Renal cortical epithelial cell (primary cell): ENCODE measurements at places on chromosomes 5 and 9. TPM values are rescaled to one million over a fixed set of nuclear protein-coding genes. Genes with fewer than 3 reads are reported as not detected.

Gene CNOT6
- total RNA-seq = 14.2 and 47.7 TPM in 2 replicates

Gene TSLP
- 0.25 and 0.52 TPM in 2 replicates for total RNA-seq

Gene IFNA13
- not detected in 2 replicates for total RNA-seq

Gene KIF24
- total RNA-seq = 1.9 and 3.5 TPM in 2 replicates

Gene HTR1A
- 0.35 TPM in 1 of 2 replicates, not detected in the other for total RNA-seq

Gene GARIN3
- not detected in 2 replicates for total RNA-seq

Gene CARTPT
- total RNA-seq = not detected in 2 replicates

Gene ORM2
- not detected in 2 replicates for total RNA-seq

Gene C9orf50
- 0.05 TPM in 1 of 2 replicates, not detected in the other for total RNA-seq

Gene TAF1L
- total RNA-seq = under 0.01 TPM in 1 of 2 replicates, not detected in the other

Gene GRIN3A
- total RNA-seq = not detected in 2 replicates

Gene DHX29
- 23.4 and 39.8 TPM in 2 replicates for total RNA-seq

Gene MROH2B
- not detected in 2 replicates for total RNA-seq

Gene IFT74
- 12.5 and 36.1 TPM in 2 replicates for total RNA-seq

Gene CMYA5
- total RNA-seq = 2.8 TPM in 1 of 2 replicates, not detected in the other

Gene CA9
- total RNA-seq = 6.8 and 6.9 TPM in 2 replicates

DNA sequence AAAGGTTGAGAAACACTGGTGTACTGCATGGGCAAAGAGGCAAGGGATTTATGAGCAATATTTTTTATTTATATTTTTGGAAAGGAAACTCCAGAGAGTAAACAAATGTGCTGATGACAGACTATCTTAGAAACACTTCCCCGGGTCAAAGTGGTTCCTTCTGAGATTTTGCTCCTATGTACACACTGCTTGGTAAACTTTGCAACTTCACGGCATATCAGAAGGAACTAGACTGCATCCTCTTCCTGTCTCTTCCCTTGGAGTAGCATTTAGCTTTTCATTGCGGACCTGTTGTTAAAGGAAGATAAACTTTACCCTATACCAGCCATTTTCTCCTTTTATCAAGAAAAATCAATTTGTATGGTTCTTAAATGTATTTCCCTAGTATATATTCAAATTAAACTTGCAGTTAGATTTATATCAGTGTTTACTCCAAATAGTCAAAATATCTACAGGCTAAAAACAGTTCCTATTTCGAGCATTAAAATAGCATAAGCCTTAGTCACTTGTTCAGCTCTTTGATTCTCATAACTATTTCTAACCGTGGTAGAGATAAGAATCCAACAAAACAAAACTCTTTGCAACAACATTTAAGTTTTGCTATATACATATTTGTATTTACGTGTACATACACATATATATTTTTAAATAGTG is 48.0 kb upstream of the LRRC19 start:
- DNase-seq = peak; percentile 32

- peak; percentile 59 for DNase-seq
Observed at GRCh38 chr9:4987961-4988421, 2.9 kb downstream of the JAK2 start.

DNA sequence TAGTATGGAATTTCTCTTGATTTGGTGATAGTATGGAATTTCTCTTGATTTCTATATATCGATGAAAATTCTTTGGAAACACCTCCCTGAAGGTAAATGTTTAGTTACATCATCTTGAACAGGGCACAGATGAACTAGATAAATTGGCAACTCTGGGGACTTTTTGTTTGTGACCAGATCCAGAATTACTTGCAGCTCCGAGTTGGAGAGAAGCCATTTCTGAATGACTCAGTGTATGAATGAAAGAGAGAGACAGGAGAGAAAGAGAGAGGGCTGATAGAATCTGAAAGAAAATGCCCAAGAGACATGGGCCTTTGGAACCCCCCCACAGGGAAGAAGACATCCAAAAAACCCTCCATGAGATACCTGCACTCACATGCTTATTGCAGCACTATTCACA is 14.1 kb downstream of the TNFSF15 start:
- DNase-seq = no peak

- DNase-seq = no peak
Observed at GRCh38 chr5:147610798-147611197, 100.9 kb upstream of the DPYSL3 start.

DNA sequence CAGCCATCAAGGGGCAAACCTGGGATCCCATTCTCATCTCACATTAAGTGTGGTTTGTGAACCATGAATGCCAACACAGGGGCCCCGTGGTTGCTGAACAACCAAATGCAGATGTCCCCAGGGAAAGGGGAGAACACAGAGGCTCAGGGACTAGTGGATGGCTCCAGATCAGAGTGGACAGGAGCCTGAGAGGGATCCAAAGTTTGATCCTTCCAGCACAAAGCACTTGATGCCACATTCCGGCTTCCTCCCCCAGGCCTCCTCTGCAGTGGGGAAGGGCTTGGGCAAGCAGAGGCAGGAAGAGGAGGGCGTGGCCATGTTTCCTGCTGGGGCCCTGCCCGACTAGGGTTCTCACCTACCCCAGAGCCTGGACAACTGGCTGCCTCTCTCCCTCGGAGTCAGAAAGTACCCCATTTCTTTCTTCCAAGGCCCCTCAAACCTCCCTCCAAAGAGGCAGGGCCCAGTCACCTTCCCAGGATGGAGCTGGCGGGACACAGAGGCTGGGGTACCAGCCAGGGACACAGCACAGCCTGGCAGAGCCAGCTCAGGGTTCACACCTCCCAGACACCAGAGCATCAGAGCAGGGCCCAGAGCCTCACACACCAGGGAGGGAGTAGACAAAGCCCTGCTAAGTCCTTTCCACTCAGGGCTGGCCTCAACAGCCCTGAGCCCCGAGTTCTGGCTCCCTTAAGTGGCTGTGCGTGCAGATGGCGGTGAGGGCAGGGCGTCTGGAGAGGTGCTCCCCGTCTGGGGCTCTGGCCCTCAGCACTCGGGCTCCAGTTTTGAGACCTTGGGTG is 4.3 kb upstream of the RNF44 start:
- no peak for DNase-seq

GRCh38 chr5:59335544-59335943 is 558.0 kb downstream of the PDE4D start:
- DNase-seq = no peak

- DNase-seq = peak; percentile 63
Observed at GRCh38 chr5:66197764-66198405, 53.8 kb downstream of the SREK1 start.

DNA sequence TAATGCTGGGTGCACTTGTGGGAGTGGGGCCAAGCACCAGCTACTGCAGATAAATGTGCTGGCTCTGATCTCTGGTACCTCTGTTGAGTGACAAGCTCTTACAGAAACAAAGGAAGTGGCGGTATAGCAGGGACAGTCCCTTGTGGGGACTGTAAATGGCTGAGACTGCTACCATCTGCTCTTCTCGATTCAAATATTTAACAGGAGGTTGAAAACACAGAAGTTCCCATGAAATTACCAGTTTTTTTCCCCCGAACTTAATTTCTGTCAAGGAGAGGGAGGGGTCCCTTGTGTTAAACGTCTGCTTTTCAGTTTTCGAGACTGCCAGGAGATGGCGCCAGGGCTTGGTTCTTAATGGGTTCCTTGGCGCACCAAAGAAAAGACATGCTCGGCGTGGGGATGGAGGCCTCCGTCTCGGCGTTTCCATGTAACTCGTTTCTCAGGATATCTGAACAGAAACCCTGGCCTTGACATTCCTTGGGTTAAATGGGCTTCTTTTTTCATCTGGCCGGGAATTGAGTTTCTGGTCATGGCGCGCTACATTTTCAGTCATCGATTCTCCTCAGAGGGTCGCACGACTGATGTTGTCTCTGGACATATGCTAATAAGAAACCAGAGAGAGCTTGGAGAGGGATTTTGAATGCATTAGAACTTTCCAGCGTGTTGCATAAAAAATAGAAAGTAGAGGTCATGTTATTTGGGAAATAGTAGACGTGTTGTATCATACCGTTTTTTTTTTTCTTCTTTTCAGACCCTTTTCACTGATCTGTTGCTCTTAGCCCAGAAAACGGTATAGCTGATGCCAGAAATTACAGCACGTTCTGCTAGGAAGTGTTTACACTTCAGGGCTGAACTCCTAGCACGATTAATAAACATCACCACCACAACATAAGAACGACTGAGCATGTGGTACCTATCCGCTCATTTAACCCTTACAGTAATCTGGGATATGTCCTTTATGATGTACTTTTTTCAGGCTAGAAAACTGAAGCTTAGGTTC is 64.0 kb downstream of the CARTPT start:
- DNase-seq = peak; percentile 34

- no peak for DNase-seq
Observed at GRCh38 chr5:157729858-157730257, 1.4 kb upstream of the THG1L start.

DNA sequence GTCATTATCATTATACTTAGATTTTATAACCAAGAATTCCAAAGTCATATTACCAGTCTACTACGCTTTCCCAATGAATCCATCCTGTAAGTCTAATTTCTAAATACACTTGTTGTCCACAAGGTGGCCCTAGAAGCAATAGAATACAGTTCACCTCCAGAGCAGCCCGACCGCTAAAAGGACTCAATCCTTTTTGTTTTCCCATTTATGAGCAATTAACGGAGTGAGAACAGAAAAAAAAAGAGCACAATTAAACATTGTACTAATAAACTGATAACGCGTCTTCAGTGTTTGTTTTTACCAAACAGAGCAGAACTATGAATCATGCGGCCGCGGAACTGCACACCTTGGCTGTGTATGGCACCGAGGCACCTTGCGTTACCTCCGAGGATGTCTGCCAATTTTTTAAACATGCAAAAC is 160.7 kb upstream of the DAPK1 start:
- peak; percentile 95 for DNase-seq

DNA sequence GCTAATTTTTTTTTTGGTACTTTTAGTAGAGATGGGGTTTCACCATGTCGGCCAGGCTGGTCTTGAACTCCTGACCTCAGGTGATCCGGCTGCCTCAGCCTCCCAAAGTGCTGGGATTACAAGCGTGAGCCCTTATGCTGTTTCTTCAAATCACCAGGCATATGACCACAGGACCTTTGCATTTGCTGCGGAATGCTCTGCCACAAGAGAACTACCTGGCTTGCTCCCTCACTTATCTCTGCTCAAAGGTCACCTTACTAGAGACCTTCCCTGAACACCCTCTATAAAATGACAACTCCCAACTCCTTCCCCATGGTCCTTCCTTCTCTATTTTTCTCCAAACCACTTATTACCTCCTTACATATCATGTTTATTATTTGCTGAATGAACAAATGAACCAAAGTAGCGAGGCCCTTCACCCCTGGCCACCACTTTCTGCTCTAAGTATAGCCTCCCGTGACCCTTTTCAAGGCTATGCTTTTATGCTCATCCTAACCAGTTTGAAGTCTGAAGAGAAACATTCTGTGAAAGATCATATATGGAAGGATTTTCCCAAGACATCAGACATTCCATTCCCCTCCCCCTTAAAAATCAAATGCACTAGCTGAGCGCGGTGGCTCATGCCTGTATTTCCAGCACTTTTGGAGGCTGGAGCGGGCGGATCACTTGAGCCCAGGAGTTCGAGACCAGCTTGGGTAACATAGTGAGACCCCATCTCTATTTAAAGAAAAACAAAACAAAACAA is 1.3 kb downstream of the ZER1 start:
- no peak for DNase-seq

DNA sequence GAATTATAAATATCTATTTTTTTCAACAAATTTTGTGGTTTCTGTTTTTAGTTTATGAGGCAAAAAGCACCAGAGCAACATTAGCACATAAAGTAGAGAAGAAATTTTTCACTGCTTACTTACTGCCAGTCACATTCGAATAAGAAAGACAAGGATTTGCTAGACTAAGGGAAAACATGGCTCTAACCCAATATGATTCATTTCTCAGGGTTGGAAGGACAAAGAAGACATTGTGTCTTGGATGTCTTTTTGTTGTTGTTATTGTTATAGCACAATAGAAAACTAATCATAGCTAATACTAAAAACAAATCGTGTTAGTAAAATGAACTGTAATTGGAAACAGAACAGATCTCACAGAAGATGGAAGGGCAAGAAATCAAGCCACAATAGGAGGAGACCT is 90.9 kb upstream of the SLCO6A1 start:
- DNase-seq = no peak

- no peak for DNase-seq
Observed at GRCh38 chr5:137264573-137264972, 234.6 kb downstream of the SPOCK1 start.

GRCh38 chr5:151618907-151619306 is 27.8 kb upstream of the FAT2 start:
- no peak for DNase-seq

DNA sequence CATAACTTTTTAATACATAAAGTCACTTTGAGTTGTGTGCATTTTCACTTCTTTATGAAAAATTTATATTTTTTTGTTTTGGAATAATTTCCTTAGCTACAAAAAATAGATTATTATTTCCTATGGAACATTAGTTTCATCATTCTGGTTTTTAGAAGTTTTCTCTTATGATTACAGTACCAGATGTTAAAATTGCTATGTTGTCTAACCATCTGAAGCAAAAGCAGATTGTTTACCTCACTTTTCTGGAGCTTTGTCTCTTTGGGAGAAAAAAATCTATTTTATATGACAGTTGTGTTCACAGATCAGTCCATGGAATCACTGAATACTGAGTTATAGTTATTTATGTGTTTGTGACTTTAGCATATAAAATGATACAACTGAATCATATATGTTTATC is 708.9 kb upstream of the RIOK2 start:
- DNase-seq = no peak

GRCh38 chr9:77507212-77507961 is 140.7 kb downstream of the GNA14 start:
- DNase-seq = no peak

GRCh38 chr5:125194883-125195282 is 448.4 kb upstream of the ZNF608 start:
- DNase-seq = no peak

GRCh38 chr5:37206736-37207135 is 42.4 kb downstream of the CPLANE1 start:
- no peak for DNase-seq

GRCh38 chr5:138955671-138956295 is 80.6 kb upstream of the LRRTM2 start:
- DNase-seq = no peak

GRCh38 chr9:87749335-87750035 is 23.6 kb downstream of the CTSL start:
- no peak for DNase-seq

GRCh38 chr5:169978714-169979113 is 1.6 kb downstream of the INSYN2B start:
- DNase-seq = peak; percentile 54
